ENCODE measurements at places on chromosomes 4 and X.
A peak's percentile ranks its signal among the peaks of the same experiment; 100 is the strongest.

- no peak for DNase-seq
These were observed 23.9 kb downstream of the FBXO8 start for GRCh38 chr4:174259580-174259979.

- DNase-seq: no peak
These were observed 1.4 kb downstream of the JADE3 start for GRCh38 chrX:46913667-46914066.

- no peak for DNase-seq
These were observed 277.7 kb upstream of the FTHL17 start for GRCh38 chrX:31349515-31349914.

- peak; percentile 17 for DNase-seq
These were observed 46.9 kb upstream of the SLC25A4 start for GRCh38 chr4:185096032-185096653.

- no peak for DNase-seq
These were observed 32.6 kb downstream of the ABHD18 start for GRCh38 chr4:127997534-127998388.

DNA sequence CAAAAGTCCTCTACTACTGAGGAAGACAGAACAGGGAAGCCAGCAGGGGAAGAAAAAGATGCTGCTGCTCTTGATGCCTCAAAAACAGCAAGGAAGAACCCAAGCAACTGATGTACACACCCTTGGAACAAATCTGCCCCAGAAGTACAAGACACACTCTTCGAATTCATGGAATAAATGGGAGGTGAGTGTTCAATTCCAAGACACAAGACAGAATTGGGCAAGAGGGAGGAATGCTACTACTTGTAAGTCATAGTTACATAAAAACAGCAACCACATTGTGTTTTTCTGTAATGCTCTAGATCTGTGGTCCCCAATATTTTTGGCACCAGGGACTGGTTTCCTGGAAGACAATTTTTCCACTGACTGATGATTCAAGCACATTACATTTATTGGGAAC is 58.0 kb upstream of the H2AZ1 start:
- DNase-seq: no peak

DNA sequence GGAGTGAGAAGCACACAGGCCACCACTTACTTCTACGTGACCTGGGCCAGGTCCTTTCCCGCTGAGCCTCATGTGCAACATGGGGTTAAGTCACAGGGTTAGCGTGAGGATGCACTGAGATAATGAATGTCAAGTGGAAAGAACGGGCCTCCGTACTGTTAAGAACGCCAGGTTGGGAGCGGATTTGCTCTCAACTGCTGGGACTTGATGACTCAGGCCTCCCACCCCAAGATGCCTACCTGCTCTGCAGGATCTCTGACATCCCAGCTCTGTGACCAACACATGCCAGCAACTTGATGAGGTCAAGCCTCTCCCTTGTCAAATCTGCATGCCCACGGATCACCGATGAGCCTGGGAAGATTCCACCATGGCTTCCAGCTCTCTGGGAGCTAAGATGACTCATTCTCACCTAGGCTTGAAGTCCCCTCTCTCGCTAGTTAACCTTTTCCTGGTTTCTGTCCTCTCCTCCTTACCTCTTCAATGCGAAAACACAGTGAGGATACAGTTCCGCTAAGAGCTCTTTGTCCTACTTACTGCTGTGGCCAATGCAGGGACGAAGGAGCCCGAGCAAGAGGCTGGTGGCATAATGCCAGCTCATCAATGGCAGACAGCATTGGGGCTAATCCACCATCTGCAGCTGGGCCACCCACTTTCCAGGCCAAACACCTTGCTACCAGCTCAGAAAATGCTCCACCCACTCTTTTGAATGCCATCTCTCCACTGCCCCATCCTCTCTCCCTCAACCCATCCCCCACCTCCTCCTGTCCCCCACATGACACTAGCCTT is 67.6 kb downstream of the PJA1 start:
- DNase-seq: no peak

GRCh38 chrX:69137371-69138117 is 27.7 kb downstream of the PJA1 start:
- no peak for DNase-seq

DNA sequence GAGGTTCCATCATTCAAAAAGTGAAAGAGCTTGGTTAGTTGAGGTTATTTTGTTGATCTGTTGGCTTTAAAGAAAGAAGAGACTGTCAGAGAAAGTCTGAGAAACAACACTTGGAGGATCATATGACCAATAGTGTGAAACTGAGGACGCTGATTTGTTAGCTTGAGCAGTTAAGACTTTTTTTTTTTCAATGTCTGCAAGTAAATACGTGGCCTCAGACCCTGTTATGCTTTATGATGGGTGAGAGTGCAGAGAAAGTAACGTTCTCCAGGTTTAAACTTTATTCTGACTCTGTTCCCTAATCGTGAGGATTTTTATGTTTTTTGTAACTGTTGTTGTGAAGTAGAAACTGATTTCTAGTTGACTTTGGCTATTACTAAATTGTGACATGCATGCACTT is 45.9 kb downstream of the GAB1 start:
- DNase-seq: no peak

GRCh38 chrX:75074475-75074874 is 81.6 kb downstream of the ABCB7 start:
- no peak for DNase-seq

DNA sequence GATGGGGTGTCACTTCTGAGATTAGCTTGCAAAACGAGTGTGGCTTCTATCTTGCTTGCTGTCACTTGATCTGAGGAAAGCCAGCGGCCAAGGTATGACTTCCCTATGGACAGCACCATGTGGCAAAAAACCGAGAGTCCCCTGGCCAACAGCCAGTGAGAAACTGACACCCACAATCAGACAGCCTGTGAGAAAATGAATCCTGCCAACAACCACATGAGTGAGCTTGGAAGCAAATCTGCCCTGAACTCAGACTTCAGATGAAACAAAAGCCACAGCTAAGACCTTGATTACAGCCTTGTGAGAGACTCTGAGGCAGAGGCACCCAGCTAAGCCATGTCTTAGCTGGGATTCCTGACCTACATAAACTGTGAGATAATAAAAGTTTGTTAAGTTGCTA is 45.5 kb downstream of the PPP1R2C start:
- no peak for DNase-seq

- no peak for DNase-seq
These were observed 1.3 kb upstream of the CISD2 start for GRCh38 chr4:102867278-102868152.

DNA sequence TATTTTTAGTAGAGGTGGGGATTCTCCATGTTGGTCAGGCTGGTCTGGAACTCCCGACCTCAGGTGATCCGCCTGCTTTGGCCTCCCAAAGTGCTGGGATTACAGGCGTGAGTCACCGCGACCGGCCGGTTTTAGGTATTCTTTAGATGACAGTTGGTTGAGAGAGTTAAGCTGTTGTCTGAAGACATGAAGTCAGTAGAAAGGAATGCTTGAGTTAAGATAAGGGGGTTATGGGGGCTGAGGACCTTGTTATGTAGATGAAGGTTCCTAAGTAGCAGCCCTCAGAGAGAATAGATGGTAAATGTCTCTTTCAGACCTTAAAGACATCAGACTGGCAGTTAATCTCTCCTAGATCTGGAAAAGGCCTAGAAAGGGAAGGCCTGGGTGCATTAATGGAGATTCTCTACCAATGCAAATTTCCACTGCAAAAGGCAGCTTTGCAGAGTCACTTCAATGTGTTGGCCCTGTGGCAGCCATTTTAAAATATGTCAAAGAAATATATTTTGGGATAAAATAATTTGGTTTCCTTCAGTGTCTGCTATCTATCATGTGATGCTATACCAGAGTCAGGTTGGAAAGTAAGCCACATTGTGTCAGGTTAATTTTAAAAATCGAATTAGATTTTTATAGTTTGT is 6.4 kb upstream of the ZNF674 start:
- no peak for DNase-seq

DNA sequence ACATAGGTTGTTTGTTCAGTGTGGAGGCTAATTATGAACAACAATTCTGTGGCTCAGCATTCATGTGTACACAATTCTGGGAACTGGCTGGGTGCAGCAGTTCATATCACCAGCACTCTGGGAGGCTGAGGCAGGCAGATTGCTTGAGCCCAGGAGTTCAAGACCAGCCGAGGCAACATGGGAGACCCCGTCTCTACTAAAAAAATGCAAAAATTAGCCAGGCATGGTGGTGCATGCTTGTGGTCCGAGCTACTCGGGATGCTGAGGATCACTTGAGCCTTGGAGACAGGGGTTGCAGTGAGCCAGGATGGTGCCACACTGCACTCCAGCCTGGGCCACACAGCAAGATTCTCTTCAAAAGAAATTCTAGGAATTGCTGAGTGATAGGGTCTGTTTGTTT is 4.5 kb upstream of the PPP2R2C start:
- DNase-seq: no peak

- DNase-seq: no peak
These were observed at the start of gene KCNIP4 for GRCh38 chr4:21948347-21949072. TSS of gene KCNIP4 (minus strand) at chr4:21948772.

DNA sequence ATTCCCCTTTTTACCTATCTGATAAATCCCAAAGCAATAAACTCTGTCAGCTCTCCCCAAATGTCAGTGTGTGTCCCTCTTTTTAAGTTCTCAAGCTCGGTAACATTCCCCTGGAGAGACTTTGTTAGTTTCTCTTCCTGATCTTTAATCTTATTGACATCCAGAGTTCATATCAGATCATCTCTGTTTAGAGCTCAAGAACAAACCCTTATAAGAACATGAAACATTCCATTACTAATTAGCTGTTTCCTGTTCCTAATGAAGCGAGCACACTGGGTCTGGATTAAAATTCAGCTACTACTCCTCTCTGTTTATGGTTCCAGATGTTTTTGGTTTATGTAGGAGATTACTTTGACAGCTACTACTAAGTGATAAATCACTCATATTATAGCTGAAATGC is 681.5 kb downstream of the DACH2 start:
- no peak for DNase-seq

DNA sequence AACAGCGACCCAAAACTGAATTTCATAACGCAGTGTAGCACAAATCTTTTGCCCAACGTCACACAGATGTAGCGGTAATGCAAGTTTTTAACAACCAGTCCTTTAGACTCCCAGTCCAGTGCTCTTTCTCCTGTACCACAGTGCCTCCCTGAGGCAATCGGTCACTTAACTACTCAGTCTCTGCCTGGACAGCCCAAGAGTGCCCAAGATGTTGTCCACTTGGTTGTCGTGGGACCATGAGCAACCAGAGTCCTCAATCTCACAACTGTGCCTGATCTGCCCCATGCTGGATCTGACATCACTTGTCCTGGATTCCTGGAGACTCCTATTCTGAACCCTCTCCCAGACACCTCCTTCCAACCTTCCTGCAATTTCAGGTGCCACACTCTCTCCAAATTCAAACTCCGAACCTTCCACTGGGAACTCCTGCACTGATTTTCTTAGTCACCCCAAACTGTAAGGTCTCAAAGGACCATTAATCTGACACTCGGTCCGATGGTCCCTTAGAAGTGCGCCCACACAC is 702 bp downstream of the MMGT1 start:
- no peak for DNase-seq

DNA sequence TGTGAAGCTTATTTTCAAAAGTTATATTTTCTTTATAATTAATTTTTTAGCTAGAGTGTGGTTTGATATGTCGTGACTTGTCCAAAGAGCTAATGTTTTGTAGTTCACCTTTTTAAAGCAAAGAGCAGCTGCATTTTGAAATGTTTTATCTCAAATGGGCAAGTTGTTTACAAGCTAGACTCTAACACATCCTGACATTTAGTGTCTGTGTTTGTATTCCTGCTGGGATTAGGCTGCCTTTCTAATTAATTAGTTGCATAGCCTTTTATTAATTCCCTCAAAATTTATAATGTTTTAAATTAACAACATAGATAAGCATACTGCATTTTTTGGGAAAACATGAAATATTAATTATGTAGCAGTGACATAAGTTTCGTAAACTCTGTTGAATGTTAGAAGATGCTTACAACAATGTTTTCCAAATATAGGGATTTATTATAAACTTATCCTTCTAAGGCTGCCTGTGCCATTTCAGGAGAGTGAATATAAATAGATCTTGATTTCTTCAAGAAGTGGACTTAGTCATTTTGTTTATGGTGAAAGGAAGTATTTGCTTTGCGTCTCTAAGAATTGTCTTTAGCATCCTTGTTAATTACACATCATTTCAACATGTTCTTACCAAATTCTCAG is 37.7 kb upstream of the NUDT6 start:
- no peak for DNase-seq

DNA sequence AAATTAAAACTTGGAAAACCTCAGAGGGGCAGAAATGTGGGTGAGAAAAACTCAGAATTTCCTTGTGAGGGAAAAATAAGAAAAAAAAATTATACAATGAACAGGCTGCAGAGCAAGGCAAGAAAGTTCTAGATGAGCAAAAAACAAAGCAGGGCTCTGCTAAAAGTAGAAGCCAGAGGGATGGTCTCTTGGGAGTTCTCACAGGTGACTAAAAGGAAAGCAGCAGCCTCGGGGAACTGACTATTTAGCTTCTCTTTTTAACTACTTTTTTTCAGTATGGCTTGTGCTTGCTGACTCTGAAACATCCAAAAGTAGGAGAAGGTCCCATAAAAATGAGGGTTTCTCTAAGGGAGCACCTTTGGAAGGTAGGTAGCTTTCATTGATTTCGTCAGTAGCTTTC is 36.4 kb downstream of the PCDH19 start:
- no peak for DNase-seq

DNA sequence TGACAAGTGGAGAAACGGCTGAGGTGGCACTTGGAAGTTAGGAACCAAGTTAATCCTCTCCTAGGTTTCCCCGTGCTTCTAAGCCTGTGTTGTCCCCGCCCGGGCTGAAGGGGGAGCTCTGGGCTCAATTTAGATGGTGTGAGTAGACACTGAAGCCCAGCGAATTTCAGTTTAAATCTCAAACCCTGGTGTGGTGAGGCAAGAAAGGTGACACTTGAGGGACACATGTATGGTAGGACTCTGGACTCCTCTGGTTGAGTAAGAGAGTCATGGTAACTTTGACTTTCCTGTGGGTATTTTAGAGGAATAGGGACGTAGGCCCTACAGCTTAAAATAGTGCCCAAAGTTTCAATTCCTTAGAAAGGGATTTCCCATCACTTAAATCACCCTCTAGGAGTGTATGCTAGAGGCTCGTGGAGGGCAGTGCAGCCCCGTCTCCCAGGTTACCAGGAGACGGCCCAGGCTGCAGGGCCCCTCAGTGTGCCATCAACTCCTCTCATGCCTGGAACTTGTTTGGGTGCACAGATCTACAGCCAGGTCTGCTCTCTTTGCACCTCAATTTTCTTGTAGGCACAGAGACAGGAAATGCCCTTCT is 24.0 kb downstream of the HAND2 start:
- peak; percentile 58 for DNase-seq
